ENCODE measurements at places on chromosomes 3 and 15.

- no peak for DNase-seq
Measured at GRCh38 chr3:134255404-134255803, 4.7 kb upstream of the RYK start.

DNA sequence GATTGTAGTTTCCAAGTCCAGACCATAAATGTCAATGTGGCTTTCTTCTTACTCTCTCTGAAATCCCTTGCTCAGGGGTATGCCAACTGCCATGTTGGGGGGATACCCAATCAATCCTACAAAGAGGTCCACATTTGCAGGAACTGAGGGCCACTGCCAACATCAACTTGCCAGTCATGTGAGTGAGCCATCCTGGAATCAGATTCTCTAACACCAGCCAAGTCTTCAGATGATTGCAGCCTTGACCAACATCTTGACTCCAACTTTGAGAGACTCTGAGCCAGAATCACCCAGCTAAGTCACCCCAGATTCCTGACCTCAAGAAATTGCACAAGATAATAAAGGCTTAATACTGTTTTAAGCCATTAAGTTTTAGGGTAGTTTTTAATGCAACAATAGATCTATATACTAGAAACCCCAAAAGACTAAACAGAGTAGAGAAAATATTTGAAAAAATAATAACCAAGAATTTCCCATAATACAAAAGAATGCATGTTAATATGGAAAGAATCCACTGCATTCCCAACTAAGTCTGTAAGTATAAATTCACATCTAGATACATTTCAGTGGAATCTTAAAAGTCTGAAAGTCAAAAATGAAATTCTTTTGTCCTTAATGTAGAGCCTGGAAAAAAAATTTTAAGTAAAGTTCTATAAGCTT, 22.4 kb downstream of the ISG20 start:
- no peak for DNase-seq

DNA sequence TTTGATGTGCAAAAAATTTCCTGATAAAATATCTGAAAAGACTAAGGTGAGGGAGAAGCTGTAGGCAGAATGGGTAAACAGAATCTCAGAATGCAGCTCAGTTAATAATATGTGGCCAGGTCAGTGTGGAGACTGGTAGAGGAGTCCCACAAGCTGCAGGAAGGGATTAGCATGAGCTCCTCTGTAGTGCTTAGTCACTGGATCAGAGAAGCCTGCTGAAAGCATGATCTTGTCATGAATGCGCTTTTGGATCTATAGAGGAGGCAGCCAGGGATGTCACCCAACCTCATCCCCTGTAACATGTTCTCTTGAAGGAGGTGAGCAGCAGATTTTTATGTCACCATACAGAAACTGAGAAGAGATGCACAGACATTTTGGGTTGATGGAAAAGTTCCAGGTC, 1035.3 kb upstream of the GBE1 start:
- no peak for DNase-seq

- no peak for DNase-seq
Measured at GRCh38 chr3:167749209-167749608, 13.7 kb downstream of the SERPINI1 start.

GRCh38 chr3:51429138-51429537, 38.1 kb downstream of the RBM15B start:
- no peak for DNase-seq

GRCh38 chr3:33982269-33982798, 183.9 kb downstream of the PDCD6IP start:
- DNase-seq, result no peak

- no peak for DNase-seq
Measured at GRCh38 chr15:48913141-48913540, 35.2 kb downstream of the EID1 start.

DNA sequence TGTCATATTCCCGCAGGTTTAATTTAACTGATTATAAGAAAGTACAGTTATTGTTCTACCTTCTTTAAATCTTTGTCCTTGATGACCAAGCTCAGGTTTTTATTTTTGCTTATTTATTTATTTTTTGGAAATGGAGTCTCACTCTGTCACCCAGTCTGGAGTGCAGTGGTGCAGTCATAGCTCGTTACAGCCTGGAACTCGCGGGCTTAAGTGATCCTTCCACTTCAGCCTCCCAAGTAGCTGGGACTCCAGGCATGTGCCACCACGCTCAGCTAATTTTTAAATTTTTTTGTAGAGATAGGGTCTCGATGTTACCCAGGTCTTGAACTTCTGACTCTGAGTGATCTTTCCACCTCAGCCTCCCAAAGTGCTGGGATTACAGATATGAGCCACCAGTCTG, 8.9 kb downstream of the USP3 start:
- no peak for DNase-seq

GRCh38 chr3:30299674-30300385, 306.6 kb upstream of the TGFBR2 start:
- no peak for DNase-seq

- DNase-seq, result no peak
Measured at GRCh38 chr3:111311126-111311525, 230.9 kb upstream of the CD96 start.

DNA sequence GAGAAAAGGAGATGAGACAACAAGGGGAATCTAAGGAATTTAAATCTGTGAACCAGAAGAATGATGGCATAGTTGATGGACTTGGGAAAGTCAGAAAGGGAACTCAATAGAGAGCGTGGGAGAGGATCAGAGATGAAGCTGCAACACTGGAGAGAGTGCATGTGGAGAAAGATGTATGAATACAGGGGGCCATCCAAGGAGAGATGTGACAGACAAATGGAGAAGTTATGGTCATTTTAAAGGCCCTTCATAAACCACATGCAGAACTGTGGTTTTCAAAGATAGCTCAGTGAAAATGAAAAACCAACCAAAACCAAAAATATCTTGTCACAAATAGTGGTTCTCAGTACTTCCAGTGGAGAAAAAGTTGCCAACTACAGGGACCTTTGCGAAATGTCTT, 265.2 kb downstream of the SUCLG2 start:
- no peak for DNase-seq

- no peak for DNase-seq
Measured at GRCh38 chr3:38618343-38618742, 31.1 kb downstream of the SCN5A start.

- DNase-seq, result no peak
Measured at GRCh38 chr15:88334436-88334835, 77.9 kb upstream of the NTRK3 start.

DNA sequence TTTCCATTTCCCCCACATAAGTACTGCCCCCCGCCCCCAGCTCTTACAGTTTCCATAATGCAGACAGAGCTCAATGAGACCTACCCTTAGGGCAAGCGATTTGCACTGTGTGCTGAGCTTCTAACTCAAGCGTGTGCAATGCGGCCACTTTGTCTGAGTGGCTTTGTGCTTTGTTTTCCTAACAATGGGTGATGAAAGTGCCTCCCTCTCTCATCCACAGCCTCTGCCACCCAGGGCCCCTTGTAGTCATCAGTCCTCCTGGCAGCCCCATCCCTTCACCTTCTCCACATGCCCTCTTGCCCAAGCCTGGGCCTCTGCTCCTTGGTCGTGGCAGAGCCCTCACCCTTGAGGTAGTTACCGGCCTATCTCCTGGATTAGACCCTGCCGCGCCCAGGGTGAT, 17.2 kb downstream of the DAPK2 start:
- DNase-seq, result no peak

DNA sequence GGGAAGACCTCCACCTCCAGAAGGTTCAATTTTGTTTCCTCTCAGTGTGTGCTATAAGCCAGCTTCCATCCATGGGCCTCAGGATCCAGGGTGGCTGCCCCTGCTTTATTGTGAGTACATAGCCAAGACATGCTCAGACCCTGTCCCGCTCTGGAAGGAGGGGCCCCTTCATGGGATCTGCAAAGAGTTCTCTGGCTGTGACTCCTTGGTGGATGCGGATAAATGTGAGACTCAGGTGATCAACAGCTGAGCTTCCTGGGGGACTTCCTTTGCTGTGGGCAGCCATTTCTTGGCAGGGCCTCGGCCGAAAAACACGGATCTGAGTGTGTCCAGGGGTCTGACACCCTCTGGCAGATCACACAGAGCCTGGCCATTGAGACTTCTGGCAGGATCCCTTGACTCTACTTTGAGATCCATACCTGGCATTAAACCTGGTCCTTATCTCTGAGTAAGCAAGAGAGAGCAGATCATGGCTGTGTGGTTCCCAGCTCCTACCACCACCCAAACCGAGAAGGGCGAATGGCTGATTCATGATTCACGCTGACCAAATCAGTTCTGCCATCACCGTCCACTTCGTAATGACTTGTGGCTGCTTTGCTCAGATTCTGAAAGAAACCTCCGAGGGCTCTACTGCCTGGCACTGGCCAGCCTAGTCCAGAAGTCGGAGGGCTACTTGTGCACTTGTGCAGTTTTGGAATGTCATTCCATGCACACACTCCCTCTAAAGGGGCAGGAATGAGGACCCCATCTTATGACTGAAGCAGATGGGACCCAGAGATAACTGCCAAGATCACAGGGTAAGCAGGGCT, 68.1 kb downstream of the SENP2 start:
- no peak for DNase-seq

DNA sequence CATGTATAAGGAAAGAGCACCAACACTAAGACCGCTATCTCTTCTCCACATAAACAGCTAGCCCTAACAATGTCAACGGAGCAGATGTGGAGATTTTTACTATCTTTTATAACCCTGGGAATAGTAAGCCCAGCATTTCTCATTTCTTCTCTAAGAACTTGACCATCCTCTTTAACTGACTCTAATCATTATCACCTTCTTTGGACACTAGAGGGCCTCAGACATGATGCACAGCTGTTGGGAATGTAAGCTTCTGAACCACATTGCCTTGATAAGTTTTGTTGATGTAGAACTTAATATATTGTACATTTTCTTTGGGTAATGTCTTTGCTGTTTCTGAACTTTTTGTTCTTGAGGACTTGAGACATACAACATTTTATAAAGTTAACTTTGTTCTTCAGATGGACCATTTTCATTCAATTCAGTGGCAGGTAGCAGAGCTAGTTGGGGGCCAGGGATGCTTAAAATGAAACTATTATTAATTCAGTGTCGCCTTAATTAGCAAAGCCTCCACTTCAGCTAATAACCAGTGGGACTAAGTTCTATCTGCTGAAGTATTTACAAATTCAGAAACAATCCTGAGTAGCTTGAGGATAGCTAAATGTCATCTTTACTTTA, 9.6 kb upstream of the TAGLN3 start:
- peak; percentile 37 for DNase-seq

DNA sequence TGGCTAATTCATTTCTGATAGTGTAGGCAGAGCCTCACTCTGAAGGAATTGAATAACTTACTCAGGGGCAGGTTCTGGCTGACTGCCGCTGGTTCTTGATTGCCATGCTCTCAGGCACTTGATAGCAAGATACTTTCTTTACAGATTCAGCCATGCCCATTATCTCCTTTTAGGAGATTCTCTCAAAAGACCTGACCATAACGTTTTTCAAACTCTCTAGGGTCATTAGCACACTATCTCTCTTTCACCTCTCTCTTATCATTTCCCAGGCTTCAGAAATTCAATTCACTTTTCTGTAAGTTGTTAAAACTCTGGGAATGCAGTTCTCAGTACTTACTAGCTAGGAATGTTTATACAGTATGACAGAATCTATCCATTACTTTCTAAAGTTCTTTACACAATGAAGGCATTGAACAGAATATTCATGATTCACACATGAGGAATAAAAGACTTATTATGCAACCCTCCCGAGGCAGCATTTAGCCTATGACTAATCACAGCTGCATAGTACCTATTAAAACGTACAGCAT, 850.3 kb upstream of the CADM2 start:
- DNase-seq, result no peak

DNA sequence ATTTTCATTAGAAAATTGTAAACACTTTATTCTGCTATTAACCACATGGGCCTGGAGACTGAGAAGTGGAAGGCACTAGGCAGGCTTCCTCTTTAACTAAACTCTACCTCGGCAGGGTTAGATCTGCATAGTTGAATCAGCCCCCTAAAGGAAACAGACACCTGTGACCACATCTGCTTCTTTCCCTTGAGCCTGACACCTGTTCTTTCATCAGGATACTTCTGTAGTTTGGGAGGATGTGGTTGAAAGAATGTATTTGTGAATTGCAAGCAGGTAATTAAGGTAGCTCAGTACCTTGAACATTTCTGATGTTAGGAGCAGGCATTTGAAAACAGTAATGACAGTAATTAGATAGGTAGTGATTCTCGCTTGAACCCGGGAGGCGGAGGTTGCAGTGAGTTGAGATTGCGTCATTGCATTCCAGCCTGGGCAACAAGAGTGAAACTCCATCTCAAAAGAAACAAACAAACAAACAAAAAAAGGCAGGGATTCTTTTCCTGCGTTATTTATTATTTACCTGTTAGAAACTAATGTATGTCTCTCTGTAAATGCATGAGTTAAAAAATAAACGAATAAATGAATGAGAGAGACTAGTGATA, 468.5 kb downstream of the NLGN1 start:
- no peak for DNase-seq
